ENCODE measurements at places on chromosomes 13 and 19. TPM values are rescaled to one million over a fixed set of nuclear protein-coding genes. Genes with fewer than 3 reads are reported as not detected.

CGB8 gene
- not detected for total RNA-seq

APOE gene
- 530 TPM for total RNA-seq

ZNF729 gene
- not detected for total RNA-seq

B3GLCT gene
- 5.4 TPM for total RNA-seq

ZNF665 gene
- 3.7 TPM for total RNA-seq

GPR18 gene
- not detected for total RNA-seq

VAV1 gene
- 0.61 TPM for total RNA-seq

RFXANK gene
- 78.9 TPM for total RNA-seq

CLEC17A gene
- not detected for total RNA-seq

AMER2 gene
- 0.04 TPM for total RNA-seq

CASP14 gene
- total RNA-seq: not detected

MRPS12 gene
- 82.4 TPM for total RNA-seq

EPS8L1 gene
- total RNA-seq: 24.0 TPM

GRCh38 chr13:80462567-80462966 is 121.6 kb upstream of the SPRY2 start:
- no peak for DNase-seq

GRCh38 chr13:105193026-105193425 is 1342.4 kb downstream of the EFNB2 start:
- DNase-seq: no peak

DNA sequence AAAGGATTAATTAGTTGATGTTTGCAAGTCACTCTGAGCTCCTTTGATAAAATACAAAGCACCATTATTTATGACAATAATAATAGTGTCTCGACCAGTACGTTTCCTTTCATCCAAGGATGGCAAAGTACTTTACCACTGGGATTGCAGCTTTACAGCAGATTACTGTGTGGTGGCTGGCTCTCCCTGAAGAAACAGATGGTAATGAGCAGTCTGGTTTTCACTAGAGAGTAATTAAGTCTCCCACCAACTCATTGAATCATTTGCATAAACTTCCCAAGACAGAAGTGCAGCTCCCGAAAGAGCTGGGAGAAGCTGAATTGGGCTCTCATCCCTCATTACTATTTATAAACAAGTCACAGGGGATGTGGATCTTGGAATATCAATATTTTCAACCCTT is 48.7 kb downstream of the KLF5 start:
- DNase-seq: no peak

GRCh38 chr19:16002406-16003384 is 53.9 kb downstream of the OR10H4 start:
- DNase-seq: no peak

GRCh38 chr19:46719629-46720502 is 3.0 kb upstream of the PRKD2 start:
- no peak for DNase-seq

GRCh38 chr19:5489551-5489950 is 34.3 kb downstream of the ZNRF4 start:
- DNase-seq: no peak

DNA sequence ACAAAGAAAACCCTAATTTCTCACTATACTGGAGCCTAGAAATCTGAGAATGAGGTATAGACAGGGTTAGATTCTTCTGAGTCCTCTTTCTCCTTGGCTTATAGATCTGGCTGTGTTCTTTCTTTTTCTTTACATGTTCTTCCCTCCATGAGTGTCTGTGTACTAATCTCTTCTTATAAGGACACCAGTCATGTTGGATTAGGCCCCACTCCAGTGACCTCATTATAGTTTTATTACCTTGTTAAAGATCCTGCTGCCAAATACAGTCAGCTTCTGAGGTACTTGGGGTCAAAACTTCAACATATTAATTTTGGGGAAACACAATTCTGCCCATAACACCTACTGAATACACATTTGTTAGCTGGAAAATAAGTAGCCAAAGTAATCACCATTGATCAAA is 302.6 kb downstream of the PCDH9 start:
- no peak for DNase-seq

- no peak for DNase-seq
Measured at GRCh38 chr13:112124141-112124540, 57.2 kb downstream of the SOX1 start.

DNA sequence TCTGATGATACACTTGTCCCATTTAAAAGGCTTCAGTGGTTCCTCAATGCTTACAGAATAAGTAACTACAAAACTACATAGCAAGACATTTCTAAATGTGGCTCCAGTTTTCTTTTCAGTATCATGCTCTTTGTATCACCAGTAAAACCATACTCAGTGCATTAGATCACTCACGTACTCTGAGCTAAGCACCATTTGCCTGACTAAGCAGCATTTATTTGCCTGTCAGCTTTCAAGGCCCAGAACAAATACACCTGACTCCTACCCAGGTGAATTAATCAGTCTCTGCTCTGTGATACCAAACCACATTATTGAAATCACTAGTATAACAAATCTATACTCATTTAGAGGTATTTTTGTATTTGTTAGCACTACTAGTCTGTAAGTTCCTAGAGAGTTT is 47.4 kb upstream of the PCDH20 start:
- DNase-seq: no peak

DNA sequence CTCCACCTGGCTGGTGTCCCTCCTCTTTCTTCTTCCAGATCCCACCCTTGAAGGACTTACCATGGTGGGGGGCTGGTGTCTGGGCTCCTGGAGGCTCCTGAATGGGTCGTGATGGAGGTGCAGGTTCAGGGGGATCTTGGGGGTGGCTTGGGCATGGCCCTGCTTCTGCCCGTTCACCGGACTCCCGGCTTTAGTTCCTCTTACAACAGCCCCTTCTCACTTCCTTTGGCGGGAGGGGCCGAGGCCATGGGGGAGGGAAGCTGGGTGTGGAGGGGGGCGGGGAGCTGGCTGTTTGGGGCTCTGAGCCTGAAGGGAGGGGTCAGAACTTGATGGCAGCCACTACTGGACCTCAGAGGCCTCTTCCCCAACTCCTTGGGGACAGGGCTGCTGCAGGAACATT is at the start of gene MYO1F:
TSS of gene MYO1F (minus strand) at position 196 of the 400 bp plus-strand sequence. CDS start at position 63, 133 bp downstream.
- DNase-seq: no peak

GRCh38 chr19:11225172-11225571 is 14.2 kb upstream of the ANGPTL8 start:
- DNase-seq: no peak

- DNase-seq: no peak
Measured at GRCh38 chr19:10882108-10882457, 10.7 kb downstream of the CARM1 start.

GRCh38 chr13:23468811-23469210 is 35.3 kb upstream of the SACS start:
- DNase-seq: no peak

DNA sequence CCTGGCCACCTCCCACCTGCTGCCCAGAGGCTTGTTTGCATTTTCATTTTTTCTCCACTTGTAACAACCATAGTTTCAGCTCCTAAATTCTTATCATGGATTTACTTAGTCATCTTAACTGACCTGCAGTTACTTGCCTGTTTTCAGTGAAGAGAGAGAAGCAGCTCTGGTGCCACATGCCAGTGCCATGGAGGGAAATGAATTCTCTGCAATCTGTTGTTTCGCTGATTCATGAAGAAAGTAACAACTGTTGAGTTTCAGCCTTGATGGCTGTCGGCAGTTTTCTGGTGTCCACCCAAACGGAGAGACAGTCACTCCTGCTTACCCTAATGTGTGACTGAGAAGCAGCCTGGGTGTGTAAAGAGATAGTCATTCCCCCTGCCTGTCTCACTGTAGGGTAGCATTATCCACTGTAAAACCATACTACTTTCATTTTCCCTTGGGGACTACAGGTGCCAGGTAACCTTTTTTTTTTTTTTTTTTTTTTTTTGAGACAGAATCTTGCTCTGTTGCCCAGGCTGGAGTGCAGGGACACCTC is 116.1 kb downstream of the DNAJC3 start:
- DNase-seq: no peak

- DNase-seq: no peak
Measured at GRCh38 chr13:36453516-36453915, 21.2 kb downstream of the CCNA1 start.

- no peak for DNase-seq
Measured at GRCh38 chr19:58252102-58252685, 23.5 kb downstream of the ZNF544 start.

GRCh38 chr19:31058676-31059340 is 290.4 kb downstream of the TSHZ3 start:
- DNase-seq: no peak

DNA sequence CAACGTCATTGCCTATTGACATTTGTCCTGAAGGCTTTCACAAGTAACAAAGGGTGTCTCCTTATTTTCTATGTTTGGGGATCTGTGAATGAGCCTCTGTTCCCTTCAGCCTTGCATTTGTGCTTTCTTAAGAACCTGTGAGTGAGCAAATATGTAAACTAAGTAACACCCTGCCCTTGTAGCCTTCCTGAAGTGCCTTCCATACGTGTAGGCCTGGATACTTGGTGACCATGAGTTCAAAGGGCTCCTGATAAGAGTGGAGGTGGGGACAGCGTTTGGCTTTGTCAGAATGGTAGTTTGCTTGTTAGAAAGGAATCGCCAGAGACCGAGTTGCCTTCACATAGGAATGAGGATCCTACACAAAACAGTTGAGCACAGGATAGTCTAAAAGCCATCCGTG is 14.5 kb upstream of the CCDC97 start:
- no peak for DNase-seq

- DNase-seq: no peak
Measured at GRCh38 chr19:8392017-8392591, 1.9 kb downstream of the RAB11B start.

DNA sequence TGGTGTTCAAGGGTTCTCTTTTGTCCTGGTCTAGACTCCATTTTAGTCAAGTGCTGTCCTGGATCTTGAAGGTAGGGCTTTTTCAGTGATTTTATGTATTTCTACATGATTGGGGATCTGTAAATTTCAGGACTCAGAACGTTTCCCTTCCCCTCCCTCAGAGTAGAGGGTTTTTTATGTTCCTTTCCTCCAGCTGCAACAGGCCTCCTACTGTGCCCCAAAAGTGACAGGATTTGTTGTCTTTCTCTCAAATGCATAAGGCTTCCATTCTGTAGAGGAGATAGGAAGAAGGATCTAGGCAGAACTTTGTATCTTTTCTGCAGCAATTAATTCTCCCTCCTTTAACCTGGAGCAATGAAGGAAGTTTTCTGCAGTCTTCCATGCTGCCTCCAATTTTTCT is 251.3 kb downstream of the MAB21L1 start:
- no peak for DNase-seq

DNA sequence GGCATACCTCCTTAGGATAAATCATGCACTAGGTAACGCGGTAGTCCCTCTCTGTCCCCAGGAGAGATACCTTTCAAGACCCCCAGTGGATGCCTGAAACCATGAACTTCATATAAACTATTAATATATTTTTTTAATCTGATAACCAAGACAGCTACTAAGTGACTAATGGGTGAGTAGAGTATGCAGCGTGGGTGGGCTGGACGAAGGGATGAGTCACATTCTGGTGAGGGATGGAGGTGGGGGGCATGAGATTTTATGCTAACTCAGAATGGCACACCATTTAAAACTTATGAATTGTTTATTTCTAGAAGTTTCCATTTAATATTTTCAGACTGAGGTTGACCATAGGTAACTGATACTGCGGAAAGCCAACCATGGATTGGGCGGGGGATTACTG is 46.2 kb downstream of the CDK8 start:
- no peak for DNase-seq

- no peak for DNase-seq
Measured at GRCh38 chr19:42228641-42229040, 8.5 kb downstream of the ZNF526 start.

- peak; percentile 71 for DNase-seq
Measured at GRCh38 chr19:49331616-49332055, 3.6 kb upstream of the CD37 start.

DNA sequence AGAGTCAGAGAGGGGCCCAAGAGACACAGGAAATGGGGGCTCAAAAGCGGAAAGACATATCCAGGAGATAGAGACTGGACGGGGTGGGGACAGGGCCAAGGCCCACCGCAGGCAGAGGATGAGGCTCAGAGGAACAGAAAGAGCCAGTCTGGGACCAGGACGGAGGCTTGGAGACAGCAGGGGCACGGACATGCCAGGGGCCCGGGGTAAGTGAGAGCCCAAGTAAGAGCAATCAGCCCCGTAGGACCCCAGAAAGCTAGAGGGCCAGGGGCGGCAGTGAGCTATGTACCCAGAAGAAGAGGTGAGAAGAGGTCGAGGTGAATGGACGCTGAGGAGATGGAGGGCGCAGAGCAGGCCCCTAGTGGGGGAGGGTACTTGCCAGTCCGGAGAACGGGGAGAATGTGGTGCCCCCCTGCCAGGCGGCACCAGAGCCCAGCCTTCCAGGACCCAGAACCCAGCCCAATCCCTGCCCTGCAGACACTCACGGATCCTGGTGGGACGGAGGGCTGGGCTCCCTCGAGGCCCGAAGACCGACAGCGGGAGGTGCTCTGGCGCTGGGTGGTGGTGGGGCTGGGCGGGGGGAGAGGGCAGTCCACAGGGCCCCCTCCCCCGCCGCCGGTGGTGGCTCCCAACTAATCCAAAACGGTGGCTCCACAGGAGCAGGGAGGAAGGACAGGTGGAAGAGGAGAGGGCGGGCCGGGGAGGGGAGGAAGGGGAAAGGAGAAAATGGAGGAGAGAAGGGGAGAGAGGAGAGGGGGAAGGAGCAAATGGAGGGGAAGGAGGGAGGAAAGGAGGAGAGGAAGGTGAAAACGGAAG is 1.0 kb downstream of the GRIK5 start:
- DNase-seq: no peak

- no peak for DNase-seq
Measured at GRCh38 chr19:55101261-55101660, 16.2 kb downstream of the PPP1R12C start.
